ENCODE measurements at places on chromosomes 2 and 18.

DNA sequence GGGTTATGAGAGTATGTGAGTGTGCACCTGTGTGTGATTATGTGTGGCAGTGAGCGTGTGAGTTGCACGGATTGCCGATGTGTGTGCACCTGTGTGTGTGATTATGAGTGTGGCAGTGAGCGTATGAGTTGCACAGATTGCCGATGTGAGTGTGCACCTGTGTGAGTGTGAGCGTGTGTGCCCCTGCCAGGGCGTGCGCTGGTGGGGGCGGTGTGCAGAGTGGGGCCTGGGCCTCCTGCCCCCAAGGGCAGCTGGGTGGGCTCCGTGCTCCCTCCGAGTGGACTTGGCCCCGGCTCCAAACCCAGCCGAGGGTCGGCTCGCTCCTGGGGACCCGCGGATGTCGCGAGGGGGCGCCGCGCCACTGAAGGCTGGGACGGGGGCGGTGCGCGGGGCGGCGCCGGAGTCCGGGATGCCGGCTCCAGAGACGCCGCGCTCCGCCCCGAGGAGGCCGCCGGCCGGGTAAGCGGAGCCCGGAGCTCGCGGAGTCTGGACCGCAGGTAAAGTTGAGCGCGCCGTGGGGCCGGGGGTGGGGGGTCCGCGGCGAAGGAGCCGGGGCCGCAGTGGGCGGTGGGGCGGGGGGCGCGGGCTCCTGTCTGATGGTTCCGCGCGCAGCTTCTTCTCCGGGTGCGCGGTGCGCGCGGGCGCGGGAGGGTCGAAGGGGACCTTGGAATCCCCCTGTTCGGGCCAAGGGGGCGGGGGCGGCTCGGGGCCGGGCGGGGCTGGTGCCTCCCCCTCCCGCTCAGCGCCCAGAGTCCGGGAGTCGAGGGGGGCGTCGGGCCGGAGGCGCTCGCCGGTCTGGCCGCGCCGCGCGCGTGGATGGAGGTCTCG, at the start of gene KCNG2:
KCNG2 (plus strand) TSS at position 421 of the 828 bp plus-strand sequence. CDS start 65,730 bp downstream, outside the sequence.
- no peak for DNase-seq

DNA sequence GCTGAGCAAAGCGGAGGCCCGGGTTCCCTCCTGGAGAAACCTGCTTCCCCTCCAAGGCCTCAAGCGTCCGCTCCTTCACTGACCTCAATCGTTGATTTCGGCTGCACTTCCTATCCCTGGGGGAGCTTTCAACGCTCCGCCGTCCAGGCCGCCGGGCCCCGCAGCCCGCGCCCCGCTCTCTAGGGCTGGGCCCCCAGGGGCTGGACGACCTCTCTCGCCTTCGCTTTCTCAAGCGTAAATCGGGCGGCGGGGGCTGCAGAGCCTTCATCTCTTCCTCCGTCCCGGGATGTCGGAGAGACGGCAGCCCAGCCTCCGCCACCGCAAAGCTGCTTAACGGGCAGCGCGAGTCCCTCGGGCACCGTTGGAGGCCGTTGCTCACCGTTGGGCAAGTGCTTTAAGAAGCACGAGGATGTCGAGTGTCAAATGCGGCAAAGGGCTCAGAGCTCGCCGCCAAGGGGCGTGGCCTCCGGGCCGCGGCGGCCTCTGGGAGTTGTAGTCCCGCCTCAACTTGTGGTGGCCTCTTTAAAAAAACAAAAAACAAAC, 8.5 kb downstream of the HES6 start:
- DNase-seq: peak; percentile 86

- DNase-seq: no peak
These were observed 67.4 kb downstream of the POLE4 start for GRCh38 chr2:75025633-75026380.

DNA sequence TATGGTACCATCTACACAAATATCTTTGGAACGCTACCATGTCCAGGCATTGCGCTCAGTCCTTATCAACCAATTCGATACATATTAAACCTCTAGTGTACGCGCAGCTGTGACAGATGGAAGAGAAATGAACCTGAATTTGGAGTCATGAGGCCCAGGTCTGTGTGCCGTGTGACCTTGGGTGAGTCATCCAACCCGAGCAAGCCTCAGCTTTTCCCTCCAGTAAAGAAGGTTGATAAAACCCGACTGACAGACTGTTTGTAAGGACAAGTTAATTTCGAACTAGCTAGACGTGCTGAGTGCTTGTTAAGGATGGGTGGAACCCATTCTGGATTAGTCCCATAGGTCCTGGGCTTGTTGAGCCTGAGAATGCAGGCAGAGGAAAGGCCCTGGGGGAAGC, 28.2 kb downstream of the GREB1 start:
- no peak for DNase-seq

DNA sequence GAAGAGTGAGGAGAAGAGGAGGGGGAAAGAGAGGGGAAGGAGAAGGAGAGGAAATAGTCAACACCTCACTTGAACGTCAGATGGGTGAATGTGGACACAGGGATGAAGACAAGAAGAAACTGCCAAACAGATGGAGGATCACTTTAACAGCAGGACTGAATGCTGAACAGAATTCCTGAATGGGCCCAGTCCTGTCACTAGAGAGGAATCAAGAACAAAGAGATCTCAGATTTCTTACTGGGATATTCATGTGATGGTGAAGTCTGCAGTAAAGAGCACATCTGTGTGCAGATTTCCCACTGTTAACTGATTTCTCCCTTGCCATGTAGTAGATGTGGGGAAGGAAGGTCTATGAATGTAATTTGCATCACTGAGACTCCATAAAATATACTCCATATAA, 135.4 kb downstream of the L3MBTL4 start:
- DNase-seq: no peak

GRCh38 chr2:51301381-51301780, 269.4 kb upstream of the NRXN1 start:
- no peak for DNase-seq
